Activated T-helper 1 cell treated with Interleukin-2 at 50 U/mL for 16 hours (primary cell): ENCODE measurements at places on chromosomes 2 and 18.

DNA sequence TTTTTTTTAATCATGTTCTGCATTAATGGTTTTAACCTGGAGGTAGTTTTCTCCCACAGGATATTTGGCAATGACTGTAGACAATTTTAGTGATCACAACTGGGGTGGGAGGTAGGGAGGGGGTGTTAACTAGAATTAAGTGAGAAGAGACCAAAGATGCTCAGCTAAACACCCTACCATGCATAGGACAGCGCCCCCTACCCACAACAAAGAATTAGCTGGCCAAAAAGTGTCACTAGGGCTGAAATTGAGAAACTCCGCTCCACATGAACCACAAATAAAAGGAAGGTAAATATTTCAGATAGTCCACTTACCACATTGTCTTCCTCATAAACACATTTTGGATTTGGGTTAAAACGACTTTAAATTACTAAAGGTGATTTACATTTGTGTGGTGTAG, 942.6 kb downstream of the SUCLG1 start:
- no peak for DNase-seq

- DNase-seq = no peak
These were observed 190.5 kb downstream of the LOXHD1 start for GRCh38 chr18:46466234-46467160.

DNA sequence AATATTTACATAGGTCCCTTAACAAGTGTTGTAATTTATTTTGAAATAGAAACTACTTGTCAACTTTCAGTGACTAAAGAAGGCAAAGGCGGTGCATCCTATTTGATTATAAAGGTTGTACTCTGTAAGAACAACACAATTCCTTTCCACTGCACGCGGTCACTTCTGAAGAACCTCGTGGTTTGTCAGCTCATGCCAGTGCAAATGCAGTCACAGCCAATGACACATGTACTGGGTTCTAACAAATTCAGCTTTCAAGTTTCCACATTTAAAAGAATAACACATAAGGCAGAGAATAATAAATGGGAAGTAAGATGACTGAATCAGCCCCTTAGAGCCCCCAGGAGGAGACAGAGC, 39.7 kb downstream of the CYB5A start:
- no peak for DNase-seq

DNA sequence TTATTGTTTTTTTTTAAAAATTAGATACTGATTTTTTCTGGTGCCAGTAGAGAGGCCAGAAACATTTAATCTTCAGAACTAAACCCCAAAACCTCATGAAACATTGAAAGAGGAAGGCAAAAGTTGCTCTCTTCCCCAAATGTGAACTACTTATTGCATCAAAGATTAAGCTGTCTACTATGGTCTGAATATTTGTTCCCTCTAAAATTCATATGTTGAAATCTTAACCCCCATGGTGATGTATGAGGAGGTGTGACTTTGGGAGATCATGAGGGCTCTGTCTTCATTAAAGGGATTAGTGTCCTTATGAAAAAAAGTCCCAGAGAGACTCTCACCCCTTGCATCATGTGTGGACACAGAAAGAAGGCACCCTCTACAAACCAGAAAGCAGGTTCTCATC, 28.2 kb upstream of the SLC8A1 start:
- no peak for DNase-seq

DNA sequence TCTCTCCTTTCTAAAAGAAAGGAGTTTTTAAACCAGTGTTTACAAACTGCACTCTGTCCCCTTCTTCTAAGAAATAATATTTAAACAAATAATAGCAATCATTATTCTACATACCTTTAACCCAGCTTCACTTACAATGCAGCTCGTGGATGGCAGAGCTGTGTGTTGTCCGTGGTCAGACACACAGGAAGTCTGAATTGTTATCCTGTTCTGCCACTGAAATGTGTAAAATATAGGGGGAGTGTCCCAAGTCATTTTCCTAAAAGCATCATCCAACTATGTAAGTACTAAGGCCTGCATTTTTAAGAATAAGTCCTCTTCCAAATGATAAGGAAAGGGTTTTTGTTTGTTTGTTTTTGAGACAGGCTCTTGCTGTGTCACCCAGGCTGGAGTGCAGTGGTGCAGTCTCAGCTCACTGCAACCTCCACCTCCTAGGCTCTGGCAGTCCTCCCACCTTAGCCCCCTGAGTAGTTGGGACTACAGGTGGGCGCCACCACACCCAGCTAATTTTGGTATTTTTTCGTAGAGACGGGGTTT, 2.7 kb upstream of the PPP4R1 start:
- no peak for DNase-seq

DNA sequence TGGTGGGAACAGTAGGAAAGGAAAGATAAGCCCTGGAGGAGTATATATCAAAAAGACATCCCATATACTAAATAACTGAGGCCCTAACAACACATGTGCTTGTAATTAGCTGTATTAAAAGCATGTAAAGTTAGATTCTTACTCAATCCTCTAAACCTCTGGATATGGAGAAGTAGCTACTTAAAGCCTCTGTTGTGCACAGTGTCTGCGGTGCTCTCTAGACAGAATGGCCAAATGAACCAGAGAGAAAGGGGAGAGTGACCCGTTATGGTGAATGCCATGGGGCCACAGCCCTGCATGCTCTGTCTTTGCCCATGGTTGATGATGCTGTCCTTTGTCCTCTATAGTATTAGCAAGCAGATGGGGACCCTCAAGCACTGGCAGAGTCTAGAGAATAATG, 104.4 kb upstream of the SLC8A1 start:
- no peak for DNase-seq
